Stimulated activated CD4-positive, alpha-beta T cell treated with anti-CD3 and anti-CD28 coated beads, Interleukin-15, amount 100 ng/mL, for 1 hour (primary cell): ENCODE measurements at places on chromosomes 16 and 17.

GRCh38 chr17:57400648-57401047 lies 144.3 kb downstream of the MSI2 start:
- DNase-seq, result no peak

DNA sequence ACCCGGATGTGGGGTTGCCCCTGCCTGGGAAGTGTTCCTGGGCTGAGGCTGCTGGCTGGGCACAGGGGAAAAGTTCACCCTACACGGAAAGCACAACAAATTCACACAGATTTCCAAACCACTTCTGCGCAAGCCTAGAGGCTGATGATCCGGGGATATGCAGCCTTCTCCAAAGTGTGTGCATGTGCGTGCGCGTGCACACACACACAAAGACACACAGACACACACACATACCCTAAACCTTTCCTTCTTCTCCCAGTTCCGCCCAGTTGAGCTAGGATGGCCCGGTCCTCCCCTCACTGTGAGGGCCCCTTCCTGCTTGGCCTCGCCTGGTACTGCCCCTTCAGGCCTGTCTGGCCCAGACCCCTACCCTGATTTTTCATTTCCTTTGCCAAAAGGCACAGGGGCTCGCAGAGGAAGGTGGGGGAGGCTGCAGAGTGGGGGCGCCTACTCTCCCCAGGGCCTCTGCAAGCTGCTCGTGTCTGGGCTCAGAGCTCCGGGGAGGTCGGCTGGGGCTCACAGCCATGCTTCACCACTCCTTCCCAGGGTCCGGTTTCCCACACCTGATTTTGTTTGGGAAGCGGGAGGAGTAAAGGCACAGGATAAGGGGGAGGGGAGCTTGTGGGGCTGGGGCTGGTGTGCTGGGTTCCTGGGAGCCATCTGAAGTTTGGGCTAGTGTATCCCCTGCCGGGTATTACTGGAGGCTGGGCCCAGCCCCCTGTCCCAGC lies 144.7 kb downstream of the ENGASE start:
- DNase-seq, result no peak

- no peak for DNase-seq
Measured at GRCh38 chr17:40937384-40937819, at the start of gene KRT23. KRT23 (minus strand) TSS chr17:40937646; CDS start chr17:40936603, 1,043 bp downstream.

DNA sequence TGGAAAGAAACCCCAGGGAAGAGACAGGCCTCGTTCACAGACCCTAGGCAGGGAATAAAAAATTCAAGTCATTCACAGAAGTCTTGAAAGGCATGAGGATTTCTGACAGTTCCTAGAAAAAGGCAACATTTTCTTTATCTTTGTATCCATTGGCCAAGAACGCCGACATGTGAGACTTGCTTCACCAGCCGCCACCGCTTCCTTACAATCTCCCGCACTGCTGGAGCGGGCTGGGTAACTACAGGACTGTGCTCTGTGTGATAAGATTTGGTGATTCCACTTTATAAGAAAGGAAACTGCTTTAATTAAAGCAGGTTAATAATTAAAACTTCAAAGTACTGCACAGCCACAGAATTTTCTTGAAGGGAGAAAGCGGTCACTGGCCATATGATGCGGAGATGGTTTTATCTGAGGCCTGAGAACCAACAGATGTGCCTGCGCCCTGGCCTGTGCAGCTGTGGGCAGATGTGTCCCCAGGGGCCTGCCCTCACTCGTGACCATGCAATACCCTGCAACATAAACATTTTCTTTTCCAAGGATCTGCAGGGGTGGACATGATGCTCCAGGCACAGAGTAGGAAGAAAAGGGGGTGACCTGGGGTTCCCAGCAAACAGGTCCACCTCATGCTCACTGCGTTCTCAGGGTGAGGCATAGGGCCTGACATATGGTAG lies 13.0 kb upstream of the LGALS3BP start:
- DNase-seq, result no peak
